AG04450 (cell line): ENCODE measurements at places on chromosomes 5 and 9.

- no peak for DNase-seq
Measured at GRCh38 chr5:59767681-59768151, 125.8 kb downstream of the PDE4D start.

- no peak for DNase-seq
Measured at GRCh38 chr9:133759946-133760345, 21.8 kb upstream of the SARDH start.

DNA sequence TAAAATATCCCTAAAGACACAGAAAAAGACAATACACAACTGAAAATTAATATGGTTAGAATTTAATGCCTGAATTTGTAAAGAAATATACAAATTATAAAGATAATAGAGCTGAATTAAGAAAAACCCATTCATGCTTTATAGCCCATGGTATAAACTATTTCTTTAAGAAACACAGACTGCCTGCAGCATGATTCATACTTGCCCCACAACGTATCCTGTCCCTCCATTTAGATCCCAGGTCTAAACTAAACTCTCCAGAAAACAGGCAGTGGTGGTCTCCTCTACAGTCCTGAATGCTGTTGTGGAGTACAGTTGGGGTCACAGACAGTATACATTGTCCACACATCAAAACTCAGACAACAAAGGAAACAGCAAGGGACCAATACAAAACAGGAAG, 24.8 kb downstream of the IL6ST start:
- no peak for DNase-seq

GRCh38 chr5:102750151-102750834, 4.8 kb upstream of the PAM start:
- no peak for DNase-seq

DNA sequence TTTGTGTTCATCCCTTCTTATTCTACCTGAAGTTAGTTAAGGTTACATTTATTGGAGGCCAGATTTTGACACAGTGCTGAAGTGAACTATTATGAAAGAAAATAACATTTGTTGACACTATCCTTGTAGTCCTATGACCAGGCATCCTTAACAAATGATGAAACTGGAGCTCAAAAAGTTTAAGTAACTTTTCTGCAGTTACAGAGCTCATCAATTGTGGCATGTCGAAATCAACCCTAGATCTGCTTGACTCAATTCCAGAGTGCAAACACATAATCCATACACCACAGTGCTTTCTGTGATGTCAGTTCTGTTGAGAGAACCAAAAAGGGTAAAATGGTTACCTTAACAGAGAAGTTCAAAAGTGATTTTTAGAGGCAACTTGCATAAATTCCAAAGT, 28.6 kb downstream of the KCNN2 start:
- DNase-seq, result no peak

- DNase-seq, result no peak
Measured at GRCh38 chr9:14746626-14747025, 24.1 kb upstream of the CER1 start.

- no peak for DNase-seq
Measured at GRCh38 chr9:36823466-36823865, 210.6 kb downstream of the PAX5 start.

DNA sequence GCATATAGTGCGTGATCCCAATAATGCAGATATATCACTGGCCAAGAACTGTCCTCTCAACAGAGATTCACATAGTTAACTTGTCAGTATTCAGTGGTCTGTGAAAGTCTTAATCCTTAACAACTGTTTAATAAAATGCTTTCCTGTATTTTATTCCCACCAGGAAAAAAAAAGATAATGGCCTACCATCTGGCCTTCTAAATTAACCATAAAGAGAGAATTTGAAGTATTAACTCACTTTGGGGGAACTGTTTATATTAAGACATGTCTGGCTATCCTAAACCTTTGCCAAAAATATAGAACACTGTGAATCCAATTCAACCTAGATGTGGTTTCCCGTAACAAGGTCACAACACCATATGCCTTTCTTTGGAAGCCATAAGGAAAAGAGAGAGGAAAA, 818 bp upstream of the FREM1 start:
- no peak for DNase-seq

DNA sequence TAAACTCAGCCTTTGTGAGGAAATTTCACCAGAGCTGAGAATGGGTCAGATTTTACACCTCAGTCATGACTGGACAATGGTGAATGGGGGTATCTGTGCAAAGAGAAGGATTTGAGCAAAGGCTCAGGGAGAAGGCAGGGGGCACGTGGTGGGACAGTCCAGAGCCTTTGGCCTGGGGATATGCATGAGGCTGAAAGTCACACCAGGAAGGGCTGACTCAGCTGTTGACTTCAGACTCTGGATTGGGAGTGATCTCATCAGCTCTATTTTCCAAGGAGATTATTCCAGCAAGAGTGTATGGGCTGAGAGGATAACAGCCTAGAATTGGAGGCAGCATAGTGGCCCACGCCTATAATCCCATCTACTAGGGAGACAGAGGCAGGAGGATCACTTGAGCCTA, 53.6 kb downstream of the SAXO1 start:
- DNase-seq, result no peak

DNA sequence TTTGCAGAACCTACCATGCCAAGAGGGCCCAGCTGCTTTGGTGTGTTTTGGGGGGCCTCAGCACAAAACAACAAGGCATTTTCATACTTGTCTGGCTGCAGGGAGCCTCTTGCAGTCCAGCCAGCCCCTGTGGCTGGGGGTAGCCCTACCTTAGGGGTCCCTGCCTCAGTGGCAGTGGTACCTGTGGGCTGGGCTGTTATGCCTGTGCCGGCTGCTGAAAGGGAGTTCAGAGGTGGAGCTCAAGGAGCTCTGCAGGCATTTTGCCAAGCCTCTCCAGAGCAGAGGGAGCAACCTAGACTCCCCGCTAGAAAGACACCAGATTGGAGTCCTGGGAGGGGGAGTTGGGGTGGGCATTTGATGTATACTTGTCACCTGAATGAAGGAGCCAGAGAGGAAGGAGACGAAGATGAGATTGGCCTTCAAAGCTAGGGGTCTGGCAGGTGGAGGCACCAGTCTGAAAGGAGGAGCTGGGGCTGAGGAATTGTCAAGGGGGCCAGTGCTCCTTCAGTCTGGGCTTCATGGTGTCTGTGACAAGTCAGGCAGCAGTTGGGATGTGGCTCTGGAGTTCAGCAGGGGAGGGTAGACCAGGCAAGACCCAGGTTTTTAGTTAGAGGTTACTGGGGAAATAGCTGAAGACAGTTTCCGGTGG, 1.5 kb downstream of the SHROOM1 start:
- no peak for DNase-seq

DNA sequence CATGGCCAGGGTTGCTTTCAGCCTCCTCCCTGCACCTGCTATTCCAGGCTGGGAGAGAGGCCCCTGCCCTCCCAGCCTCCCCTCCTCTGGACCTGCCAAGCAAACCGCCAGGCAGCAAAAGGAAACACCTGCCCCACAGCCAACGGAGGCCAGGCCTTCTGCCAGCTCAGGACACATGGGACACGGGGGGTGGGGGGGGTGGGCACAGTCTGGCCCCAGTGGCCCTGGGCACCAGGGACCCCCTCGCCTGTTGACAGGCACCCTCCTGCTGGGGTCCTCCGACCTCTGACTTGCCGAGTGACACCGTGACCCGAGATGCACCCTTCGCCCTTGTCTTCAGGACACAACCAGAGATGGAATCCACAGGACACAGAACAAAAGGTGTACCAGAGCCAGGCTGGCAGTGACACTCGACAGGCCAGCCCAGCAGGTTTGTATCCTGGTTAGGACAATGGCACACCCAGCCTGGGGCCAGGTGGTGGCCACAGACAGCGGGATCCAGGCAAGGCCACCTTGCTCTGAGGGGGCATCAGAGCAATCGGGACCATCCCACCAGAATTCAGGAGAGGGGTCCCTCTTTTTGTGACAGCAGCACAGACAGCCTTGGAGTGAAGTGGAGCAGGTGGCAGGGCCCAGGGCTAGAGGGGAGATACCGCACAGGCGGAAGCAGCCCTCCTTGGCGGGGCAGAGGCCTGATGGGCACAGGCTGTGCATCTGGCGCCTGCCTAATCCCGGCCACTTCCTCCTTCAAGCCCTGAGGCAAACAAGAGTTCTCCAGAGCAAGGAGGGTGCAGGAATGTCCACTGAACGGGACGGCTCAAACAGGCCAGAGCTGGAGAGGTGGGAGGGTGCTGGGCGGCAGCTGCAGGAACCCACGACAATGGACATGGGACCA, 1.3 kb upstream of the TMEM210 start:
- DNase-seq, result no peak

DNA sequence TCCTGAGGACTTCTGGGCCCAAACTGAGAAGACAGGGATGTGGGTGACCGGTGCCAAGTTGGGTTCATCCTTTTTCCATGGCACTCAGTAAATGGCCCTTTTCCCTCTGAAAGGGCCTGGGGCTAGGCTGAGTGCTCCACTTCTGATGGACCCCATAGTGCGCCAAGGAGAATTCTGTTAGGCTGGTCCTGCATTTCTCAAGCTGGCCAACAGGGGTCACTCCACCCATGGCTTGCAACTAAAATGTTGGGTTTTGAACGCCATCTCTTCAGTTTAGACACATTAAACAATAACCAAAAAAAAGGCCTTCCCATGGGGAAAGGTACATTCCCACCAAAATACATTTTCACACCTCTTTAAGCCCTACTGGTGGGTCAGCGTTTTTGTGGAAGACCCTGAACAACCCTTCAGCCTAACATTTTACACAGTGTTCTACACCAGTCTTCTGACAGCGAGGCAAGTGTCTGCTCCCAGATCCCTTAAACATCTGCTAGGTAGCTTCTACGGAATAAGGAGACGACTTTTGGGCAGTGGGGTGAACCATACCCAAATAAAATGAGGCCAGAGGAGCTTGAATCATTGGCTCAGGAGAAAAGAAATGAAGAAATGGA, 27.3 kb downstream of the CNTFR start:
- no peak for DNase-seq

GRCh38 chr5:54545796-54546195, 28.2 kb downstream of the SNX18 start:
- DNase-seq, result no peak

- no peak for DNase-seq
Measured at GRCh38 chr5:131998431-131999040, 12.9 kb downstream of the ACSL6 start.

DNA sequence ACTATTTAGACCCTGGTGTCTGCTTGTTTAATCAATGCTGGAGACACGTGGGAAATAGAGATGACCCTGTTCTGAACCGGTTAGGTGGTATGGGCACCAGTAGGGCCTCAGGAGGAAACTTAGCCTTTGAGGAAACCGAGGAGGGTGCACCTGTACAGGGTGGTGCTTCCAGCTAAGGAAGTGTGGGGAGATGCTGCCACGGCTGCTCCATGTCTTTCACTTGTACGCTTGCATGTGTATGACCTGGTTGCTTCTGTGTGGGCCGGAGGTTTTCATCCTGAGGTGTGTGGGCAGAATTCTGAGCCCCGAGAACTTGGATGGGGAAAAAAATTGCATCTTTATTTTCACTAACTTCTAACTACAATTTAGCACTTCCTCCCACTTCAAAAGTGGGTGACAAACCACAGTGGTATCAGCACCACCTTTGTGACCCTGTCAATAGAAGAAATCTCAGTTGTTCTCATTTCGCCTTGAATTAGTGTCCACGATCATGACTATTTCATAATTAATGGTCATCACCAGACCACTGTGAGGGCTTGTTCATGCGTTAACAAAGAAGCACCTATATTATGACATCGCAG, 99.8 kb upstream of the SPATA31C2 start:
- no peak for DNase-seq
